Tibial nerve (tissue), 4 donors: ENCODE measurements at places on chromosomes 1 and 21.

DNA sequence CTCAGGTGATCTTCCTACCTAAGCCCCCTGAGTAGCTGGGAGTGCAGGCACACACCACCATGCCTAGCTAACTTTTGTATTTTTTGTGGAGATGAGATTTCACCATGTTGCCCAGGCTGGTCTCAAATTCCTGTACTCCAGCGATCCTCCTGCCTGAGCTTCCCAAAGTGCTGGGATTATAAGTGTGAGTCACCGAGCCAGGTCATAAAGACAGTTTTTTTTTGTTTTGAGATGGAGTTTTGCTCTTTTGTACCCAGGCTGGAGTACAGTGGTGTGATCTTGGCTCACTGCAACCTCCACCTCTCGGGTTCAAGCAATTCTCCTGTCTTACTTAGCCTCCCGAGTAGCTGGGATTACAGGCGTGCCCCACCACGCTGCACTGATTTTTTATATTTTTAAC, 42.1 kb downstream of the KIF1B start:
- DNase-seq = no peak
- no peak overlapping the region for H3K4me3 ChIP-seq

- H3K36me3 ChIP-seq = peaks cover 10% of the 10 kb centered on the region
- H3K4me1 ChIP-seq = peaks cover 32% of the 10 kb centered on the region
- peak overlapping the region; percentile 94 for H3K27ac ChIP-seq
- H3K27me3 ChIP-seq = no peaks in the 10 kb centered on the region
Observed at GRCh38 chr1:145891587-145892485, 6.2 kb upstream of the ANKRD35 start.

- no peak overlapping the region for H3K4me3 ChIP-seq
- DNase-seq = no peak
- no peaks in the 10 kb centered on the region for H3K27me3 ChIP-seq
- no peaks in the 10 kb centered on the region for H3K4me1 ChIP-seq
Observed at GRCh38 chr1:62588000-62588399, 9.3 kb upstream of the ANGPTL3 start.

DNA sequence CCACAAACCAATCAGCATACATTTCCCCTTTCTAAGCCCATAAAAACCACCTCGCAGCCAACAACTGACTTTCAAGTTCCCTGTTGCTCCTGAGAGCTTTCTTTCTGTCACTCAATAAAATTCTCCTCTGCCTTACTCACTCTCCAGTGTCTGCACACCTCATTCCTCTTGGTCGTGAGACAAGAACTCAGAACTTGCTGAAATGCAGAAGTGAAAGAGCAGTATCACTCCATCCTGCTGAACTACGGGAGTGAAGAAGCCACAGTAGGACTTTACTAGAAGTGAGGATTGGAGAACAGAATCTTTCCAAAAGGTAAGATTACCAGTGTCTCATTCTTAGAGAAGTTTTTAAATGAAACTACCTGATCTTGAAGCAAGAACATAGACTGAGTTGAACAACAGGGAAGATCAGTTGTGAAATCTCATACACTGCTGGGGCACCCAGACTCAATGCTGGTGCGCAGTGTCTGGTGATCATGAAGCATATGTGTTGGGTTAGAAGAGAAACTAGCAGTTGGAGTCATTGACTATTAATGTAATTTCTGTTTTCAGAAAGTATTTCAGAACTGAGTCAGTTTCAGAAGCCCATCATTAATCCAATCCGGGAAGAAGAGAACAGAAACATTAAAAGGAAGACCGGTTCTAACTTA, 726.9 kb upstream of the TMPRSS15 start:
- H3K4me3 ChIP-seq = no peak overlapping the region
- H3K36me3 ChIP-seq = no peaks in the 10 kb centered on the region
- H3K4me1 ChIP-seq = no peaks in the 10 kb centered on the region
- no peak for DNase-seq
- H3K27me3 ChIP-seq = no peaks in the 10 kb centered on the region
